ENCODE measurements at places on chromosomes 13 and 19. TPM values are rescaled to one million over a fixed set of nuclear protein-coding genes. Genes with fewer than 3 reads are reported as not detected.

Gene CYSLTR2
- not detected for total RNA-seq

Gene AMER2
- total RNA-seq: not detected

Gene CD79A
- total RNA-seq: not detected

Gene BEST2
- not detected for total RNA-seq

Gene KIR3DL1
- not detected for total RNA-seq

Gene CYP2A6
- total RNA-seq: not detected

Gene ZNF729
- not detected for total RNA-seq

Gene ZNF540
- total RNA-seq: 0.81 TPM

Gene GNA15
- 0.19 TPM for total RNA-seq

Gene LPAR6
- 28.2 TPM for total RNA-seq

Gene ZNF600
- 2.6 TPM for total RNA-seq

Gene WDR62
- total RNA-seq: 6.2 TPM

Gene ADGRE3
- total RNA-seq: not detected

Gene IQCN
- 0.87 TPM for total RNA-seq

Gene NFKBIB
- total RNA-seq: 13.3 TPM

Gene OR7A5
- not detected for total RNA-seq

Gene C19orf47
- 5.4 TPM for total RNA-seq

Gene RSPH6A
- 0.12 TPM for total RNA-seq

Gene NTF4
- total RNA-seq: not detected

Gene CYP4F3
- total RNA-seq: not detected

Gene LGALS14
- total RNA-seq: not detected

Gene POLR2I
- 111 TPM for total RNA-seq

Gene SPC24
- total RNA-seq: 69.1 TPM

Gene GAS6
- total RNA-seq: 10.8 TPM

Gene ZIM2
- 0.26 TPM for total RNA-seq

Gene SHISA2
- under 0.01 TPM for total RNA-seq

Gene CD209
- total RNA-seq: not detected

Gene TMEM86B
- 1.5 TPM for total RNA-seq

Gene ZNF491
- 3.0 TPM for total RNA-seq

Gene GARRE1
- 11.6 TPM for total RNA-seq

Gene MAST1
- 0.13 TPM for total RNA-seq

Gene ADPRHL1
- 0.37 TPM for total RNA-seq

Gene ERICH4
- not detected for total RNA-seq

Gene KLK14
- not detected for total RNA-seq

Gene HSH2D
- total RNA-seq: not detected

Gene MAB21L1
- total RNA-seq: 4.8 TPM

Gene ARHGEF18
- 22.7 TPM for total RNA-seq

Gene RNASEH2A
- 27.3 TPM for total RNA-seq

Gene AMH
- total RNA-seq: 0.92 TPM

Gene KLK15
- total RNA-seq: not detected

Gene PGLYRP1
- not detected for total RNA-seq

Gene HIPK4
- total RNA-seq: 0.06 TPM

Gene LGALS7B
- not detected for total RNA-seq

Gene DPRX
- not detected for total RNA-seq

Data from aortic smooth muscle cell (primary cell).